Right lung (tissue), 10 donors: ENCODE measurements at places on chromosomes 6 and 20. TPM values are rescaled to one million over a fixed set of nuclear protein-coding genes. Genes with fewer than 3 reads are reported as not detected.

TAGAP gene
- polyA plus RNA-seq, result 1.9 TPM

RBBP8NL gene
- 2.7 TPM for polyA plus RNA-seq

CPXM1 gene
- 74.1 TPM for polyA plus RNA-seq

TUBB1 gene
- polyA plus RNA-seq, result 5.7 TPM

SLC26A8 gene
- polyA plus RNA-seq, result 0.48 TPM

VSX1 gene
- not detected for polyA plus RNA-seq

CBLN4 gene
- polyA plus RNA-seq, result 0.18 TPM

NRSN1 gene
- polyA plus RNA-seq, result 0.22 TPM

SLC22A16 gene
- 0.23 TPM for polyA plus RNA-seq

MYLK4 gene
- polyA plus RNA-seq, result 1.3 TPM

TBXT gene
- not detected for polyA plus RNA-seq

SLC2A10 gene
- polyA plus RNA-seq, result 18.2 TPM

ARMC12 gene
- polyA plus RNA-seq, result 0.82 TPM

RBM38 gene
- 28.4 TPM for polyA plus RNA-seq

HLA-DOA gene
- polyA plus RNA-seq, result 2.8 TPM

APOM gene
- polyA plus RNA-seq, result 6.3 TPM

TBC1D20 gene
- polyA plus RNA-seq, result 36.8 TPM

ENPP1 gene
- polyA plus RNA-seq, result 2.1 TPM

CLPSL1 gene
- not detected for polyA plus RNA-seq

TRAPPC3L gene
- polyA plus RNA-seq, result 0.43 TPM

- no peak for DNase-seq
Observed at GRCh38 chr20:23874747-23875146, 4.8 kb downstream of the CST5 start.

GRCh38 chr20:1524004-1524403 is 32.8 kb upstream of the SIRPB2 start:
- no peak for DNase-seq

GRCh38 chr20:13342469-13343242 is 121.6 kb downstream of the ISM1 start:
- peak; percentile 64 for DNase-seq

- no peak for DNase-seq
Observed at GRCh38 chr20:56429502-56429901, 17.4 kb downstream of the CASS4 start.

- no peak for DNase-seq
Observed at GRCh38 chr6:2960935-2961334, 10.4 kb downstream of the SERPINB6 start.

DNA sequence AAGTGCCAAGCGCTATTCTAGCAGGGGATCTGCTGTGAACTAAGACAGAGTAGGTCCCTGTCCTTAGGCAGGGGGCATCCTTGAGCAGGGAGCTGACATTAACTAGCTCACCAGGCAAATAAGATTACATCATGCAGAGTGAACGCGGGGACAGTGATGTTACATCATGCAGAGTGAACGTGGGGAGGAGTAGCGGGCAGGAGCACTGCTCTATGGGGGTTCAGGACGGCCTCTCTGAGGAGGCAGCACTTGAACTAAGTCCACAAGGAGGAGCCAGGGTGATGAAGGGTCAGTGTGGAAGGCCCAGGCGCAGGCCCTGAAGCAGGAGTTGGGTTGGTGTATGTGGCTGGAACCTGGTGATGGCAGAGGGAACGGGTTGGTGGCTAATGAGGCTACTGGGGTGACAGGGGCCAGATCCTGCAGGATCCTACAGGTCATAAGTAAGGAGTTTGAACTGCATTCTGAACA is 38.7 kb downstream of the KAT14 start:
- DNase-seq, result no peak

- DNase-seq, result no peak
Observed at GRCh38 chr6:125102891-125103290, 50.7 kb upstream of the TPD52L1 start.

- no peak for DNase-seq
Observed at GRCh38 chr6:165060720-165061119, 248.7 kb downstream of the C6orf118 start.

DNA sequence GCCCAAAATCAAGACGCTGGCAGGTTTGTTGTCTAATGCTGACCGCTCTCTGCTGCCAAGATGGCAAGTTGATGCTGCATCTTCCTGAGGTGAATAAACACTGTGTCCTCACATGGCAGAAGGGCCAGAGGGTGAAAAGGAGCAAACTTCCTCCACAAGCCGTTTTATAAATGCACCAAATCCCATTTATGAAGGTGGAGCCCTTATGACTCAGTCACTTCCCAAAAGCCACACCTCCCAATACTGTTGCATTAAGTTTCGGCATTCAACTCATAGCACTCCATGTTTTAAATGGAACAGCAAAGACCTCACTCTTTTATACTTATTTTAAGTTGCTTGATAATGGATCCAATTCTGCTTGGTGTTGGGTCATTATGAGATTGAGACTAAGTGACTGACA is 316.6 kb downstream of the RFPL4B start:
- no peak for DNase-seq

- no peak for DNase-seq
Observed at GRCh38 chr6:157268396-157268795, 54.9 kb downstream of the TMEM242 start.

- no peak for DNase-seq
Observed at GRCh38 chr20:60695226-60696000, 556.6 kb upstream of the CDH4 start.

GRCh38 chr20:34525342-34525708 is 9.1 kb downstream of the DYNLRB1 start:
- no peak for DNase-seq

GRCh38 chr6:85033547-85033946 is 269.1 kb upstream of the TBX18 start:
- DNase-seq, result no peak

- no peak for DNase-seq
Observed at GRCh38 chr20:23018941-23019340, 16.2 kb upstream of the SSTR4 start.

GRCh38 chr6:133610971-133611370 is 277.9 kb upstream of the TCF21 start:
- DNase-seq, result no peak

GRCh38 chr6:143647191-143647590 is 30.6 kb upstream of the PHACTR2 start:
- no peak for DNase-seq

GRCh38 chr6:12436683-12437082 is 146.5 kb downstream of the EDN1 start:
- DNase-seq, result no peak

GRCh38 chr6:42025845-42026243 is 24.5 kb upstream of the TAF8 start:
- DNase-seq, result no peak

- DNase-seq, result peak; percentile 11
Observed at GRCh38 chr6:27332692-27333641, 20.9 kb upstream of the POM121L2 start.

DNA sequence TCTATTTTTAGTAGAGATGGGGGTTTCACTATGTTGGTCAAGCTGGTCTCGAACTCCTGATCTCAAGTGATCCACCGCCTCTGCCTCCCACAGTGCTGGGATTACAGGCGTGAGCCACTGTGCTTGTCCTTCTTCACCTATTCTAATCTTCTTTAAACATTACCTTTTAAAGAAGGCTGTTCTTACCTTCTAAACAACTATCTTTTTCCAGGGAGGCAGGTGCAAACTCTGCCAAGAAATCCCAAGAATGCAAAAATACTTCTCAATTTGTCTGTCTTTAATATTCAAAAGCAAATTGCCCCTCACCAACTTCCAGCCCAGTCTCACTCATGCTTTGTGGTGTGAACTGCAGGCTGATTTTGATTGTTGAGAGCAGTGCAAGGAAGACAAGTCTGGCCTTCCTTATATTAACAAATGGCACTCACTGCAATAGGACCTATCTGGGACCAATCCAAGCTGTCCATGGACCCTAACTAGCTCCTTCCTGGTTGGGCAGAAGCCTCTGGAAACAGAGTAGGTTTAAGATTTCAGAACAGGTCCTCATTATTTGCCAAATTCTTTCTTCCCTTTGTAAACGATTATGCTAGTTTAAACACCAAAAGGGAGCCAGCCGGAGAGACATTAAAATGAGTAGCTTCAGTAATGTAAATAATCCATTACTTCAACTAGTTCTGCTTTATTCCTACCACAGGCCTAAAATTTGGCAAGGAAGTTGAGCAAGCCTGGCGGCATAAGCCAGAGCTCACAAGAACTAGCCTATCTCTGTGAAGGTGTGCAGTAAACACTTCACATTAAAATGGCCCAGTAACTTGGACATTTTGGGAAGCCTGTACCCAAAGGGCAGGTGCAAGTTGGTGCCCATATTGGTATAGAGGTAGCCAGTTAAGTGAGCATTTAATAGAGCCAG is 1.6 kb downstream of the SCAND1 start:
- peak; percentile 5 for DNase-seq

- no peak for DNase-seq
Observed at GRCh38 chr6:42175860-42176259, 2.7 kb downstream of the GUCA1A start.

DNA sequence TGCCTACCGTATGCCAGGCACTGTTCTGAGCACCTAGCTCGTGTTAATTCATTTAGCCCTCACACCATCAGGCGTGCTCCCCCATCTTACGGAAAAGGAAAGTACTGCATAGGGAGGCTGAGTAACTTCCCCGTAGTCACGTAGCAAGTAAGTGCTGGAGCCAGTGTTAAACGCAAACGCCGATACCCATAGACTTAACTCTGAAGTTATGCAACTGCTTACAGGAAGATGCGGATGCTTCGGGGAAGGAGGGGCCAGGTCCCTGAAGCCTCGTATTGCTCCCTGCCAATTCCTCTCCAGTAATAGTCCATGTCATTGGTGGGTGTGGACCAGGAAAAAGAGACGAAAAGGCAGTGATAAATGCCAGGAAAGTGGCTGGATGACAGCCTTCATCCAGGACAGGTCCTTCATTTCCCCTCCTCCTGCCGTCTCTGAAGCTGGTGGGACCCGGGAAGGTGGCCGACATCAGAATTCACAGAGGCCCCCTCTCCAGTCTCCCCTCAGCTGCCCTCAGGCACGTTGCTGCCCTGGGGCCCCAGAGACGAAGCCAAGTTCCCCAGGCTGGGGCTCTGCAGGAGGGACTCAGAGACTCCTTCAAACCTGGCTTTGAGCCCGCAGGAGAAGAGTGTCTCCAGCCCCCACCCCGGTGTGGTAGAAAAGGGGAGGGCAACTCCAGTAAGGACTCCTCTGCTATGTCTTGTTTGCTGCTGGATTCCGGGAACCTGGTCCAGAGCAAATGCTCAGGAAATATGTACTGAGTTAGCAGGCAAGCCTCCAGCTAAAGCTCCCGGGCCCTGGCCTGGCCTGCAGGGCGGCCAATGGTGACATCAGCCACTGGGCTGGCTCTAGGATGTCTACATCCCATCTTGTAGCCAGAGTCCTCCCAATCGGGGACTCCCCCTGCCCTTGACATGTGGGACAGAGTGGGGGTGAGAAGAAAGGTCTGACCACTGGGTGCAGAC is 37.8 kb downstream of the RAB44 start:
- DNase-seq, result peak; percentile 61

- no peak for DNase-seq
Observed at GRCh38 chr20:58141971-58142842, 86.2 kb downstream of the ANKRD60 start.

DNA sequence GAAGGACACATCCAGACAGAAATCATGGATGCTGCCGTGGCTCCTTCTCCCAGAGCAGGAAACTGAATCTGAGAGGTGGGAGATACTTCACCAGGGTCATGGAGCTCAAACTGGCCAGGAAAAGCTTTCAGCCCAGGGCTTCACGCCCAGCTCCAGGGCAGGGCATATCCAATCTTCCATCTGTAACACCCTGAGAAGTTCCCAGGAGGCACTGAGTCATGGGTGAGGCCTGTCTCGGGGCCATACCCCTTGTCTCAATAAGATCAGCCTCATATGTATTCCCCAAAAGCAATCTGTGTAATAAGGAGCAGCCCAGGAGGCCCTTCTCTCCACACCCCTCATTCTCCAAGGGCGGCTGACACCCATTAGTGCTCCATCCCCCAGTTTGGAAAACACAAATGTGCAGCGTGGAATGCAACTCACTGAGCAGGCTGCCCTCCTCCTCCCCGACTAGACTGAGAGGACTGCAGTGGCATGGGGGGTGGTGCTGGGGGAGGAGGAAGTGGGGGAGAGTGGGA is 439.3 kb upstream of the SULF2 start:
- no peak for DNase-seq

GRCh38 chr6:33289784-33290315 is 449 bp downstream of the PFDN6 start:
- no peak for DNase-seq

DNA sequence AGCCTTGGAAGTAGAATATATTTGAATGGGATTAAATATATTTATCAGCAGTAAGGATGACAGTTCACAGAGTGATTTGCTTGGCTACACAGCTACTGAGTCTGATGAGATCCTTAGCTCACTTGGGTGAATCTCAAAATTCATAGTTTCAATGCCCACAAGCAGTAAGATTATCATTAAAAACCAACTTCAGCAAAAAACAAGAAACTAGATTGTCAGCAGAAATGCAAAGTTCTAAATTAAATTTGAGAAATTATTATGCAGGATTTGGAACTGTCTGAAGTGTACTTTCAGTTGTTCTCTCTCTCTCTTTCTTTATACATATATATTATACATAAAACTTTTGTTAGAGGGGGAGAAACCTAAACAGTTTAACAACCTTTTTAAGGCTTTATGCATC is 288.8 kb upstream of the SASH1 start:
- DNase-seq, result no peak
